ENCODE measurements at places on chromosomes 7 and 10.

- DNase-seq, result no peak
Observed at GRCh38 chr7:135659159-135659846, 3.0 kb upstream of the STMP1 start.

DNA sequence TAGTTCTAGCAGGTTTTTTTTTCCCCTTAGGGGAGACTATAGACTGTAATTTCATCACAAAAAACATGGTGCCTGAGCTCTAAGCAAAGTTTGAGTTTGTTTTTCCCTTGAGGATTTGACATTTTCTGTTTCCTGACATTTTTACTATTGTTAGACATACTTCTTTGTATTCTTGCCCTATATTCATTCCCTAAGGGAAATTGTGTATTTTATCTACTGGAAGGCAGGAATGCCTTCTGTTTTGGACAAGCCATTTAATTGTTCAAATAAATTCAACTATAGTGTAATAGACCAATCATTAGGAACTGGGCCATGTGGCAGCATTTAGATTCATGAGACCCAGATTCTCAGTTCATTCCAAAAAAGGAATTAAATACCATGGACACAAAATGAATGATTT, 335.0 kb downstream of the EXOC4 start:
- no peak for DNase-seq

DNA sequence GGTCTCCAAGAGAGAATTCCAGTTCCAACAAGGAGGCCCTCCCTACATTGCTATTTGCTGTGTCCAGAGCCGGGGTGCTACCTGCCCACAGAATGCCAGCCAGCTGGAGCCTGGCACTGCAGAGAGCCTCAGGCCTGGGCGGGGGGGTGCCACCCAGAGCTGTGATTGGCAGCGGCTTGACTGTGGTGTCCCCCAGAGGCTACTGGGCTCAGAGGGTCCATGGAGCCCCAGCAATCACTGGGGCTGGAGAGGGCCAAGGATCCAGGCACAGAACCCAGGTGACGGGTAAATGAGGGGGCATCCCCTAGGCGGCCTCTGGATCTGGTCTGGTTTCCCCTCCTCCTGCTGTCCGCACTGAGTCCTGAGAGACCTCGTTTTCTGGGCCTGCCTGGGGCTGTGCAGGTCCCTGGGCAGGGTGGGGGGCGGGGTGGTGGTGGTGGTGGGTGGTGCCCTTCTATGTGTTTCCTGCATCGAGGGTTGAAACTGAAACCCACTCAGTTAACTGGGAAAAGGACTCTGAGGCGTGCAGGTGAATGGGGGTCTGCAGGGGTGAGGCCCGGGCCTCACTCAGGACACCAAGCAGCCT, 12.6 kb downstream of the DPYSL4 start:
- DNase-seq, result no peak

- peak; percentile 75 for DNase-seq
Observed at GRCh38 chr10:70513848-70514309, 35.3 kb downstream of the PALD1 start.

DNA sequence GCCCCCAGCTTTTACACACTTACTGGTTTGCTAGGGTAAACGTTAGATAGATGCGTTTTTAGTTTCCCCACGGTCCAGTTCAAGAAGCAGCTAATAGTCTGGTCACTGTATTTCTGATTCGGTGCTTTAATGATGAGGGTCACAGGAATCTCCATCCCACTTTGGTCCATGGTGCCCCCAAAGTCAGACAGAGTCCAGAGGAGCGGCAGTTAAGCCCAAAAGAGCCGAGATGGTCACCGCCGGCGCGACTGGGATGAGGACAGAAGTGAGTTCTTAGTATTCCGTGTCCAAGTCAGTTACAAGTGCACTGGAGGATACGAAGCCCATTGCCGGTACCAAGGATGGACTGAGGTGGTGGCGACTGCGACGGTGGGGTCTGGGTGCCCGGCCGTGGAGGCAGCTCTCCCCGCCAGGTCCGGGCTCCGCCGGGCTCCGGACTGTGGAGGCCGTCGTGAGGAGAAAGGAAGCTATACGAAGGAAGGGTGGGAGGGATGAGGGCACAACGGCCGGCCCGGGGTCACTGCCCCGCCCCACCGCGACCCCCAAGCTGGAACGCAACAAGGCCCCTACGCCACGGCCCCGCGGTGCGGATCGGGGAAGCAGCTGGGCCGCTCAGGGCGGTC, 663 bp downstream of the HERPUD2 start:
- DNase-seq, result no peak

- no peak for DNase-seq
Observed at GRCh38 chr10:28587270-28587969, 54.5 kb downstream of the WAC start.

DNA sequence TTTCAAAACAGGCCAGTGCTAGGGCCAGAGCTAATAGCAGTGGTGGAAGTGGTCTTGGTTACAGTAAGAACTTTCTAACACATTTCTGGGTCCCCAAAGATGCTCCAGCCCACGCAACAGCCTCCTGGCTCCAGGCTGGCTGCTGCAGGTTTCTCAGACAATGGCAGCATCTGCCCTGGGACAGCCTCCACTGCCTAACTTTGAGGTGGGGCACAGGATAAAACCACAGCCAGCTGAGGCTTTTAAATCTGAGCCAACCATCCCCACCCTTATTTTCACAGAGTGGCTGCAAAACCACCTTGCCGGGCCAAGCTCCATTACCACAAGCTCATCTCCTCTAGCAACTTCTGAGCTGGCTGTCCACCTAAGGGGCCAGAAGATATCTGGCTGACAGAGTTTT, 84.8 kb downstream of the FAM53B start:
- no peak for DNase-seq

DNA sequence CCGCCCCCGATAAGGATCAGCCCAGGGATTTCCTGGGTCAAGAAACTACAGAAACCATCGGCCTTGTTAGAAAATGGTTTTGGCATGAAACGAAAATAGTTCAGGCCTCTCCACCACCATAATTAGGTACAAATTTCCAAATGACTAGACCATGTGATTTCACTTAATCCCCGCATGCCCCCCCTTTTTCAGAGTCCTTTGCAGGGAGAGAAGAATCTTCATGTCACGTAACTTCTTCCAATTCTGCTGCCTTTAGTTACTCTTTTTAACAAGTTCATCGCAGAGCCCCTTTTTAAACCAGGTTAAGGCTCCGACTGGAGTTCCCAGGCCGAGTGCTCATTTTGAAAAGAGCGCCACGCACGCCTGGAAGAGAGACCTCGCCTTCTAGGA, 3.4 kb downstream of the PDGFA start:
- DNase-seq, result no peak

DNA sequence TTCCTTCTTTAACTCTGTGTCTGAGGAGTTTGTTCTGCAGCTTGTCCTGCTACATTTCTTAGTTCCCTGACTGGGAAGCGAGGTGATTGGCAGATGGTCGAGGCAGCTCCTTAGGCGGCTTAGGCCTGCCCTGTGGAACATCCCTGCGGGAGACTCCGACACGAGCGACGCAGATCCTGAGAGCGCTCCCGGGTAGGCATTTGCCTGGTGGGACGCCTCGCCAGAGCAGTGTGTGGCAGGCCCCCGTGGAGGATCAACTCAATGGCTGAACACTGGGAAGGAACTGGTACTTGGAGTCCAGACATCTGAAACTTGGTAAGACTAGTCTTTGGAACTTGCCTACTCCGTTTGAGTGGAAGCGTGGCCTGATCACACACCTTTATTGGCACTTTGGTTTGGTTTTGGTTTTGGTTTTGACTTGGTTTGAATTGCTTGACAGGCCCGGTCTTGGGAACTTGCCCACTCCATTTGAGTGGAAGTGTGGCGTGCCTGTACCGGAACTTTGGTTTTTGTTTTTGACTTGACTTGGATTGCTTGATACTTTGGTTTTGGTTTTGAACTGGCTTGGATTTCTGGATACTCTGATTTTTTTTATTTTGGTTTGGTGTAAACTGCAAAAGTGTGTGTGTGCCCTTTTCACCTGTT, 42.6 kb downstream of the MAP3K8 start:
- DNase-seq, result no peak

DNA sequence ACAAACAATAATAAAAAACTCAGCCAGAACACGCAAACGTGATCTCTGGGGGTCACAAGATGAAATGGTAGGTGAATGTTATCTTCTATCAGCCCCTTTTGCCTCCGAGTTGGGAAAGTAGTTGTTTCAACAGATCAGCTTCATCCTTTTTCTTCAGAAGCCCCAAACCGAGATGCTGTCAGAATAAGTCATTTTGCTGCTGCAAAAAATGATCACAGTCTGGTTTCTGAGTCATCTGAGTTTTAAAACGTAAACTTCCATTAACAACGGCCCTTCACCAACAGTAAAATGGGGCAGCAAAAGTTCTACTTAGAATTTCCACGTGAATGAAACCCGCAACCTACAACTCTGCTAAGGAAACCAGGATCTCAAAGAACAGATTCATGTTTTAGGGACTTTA, 44.9 kb downstream of the JCAD start:
- DNase-seq, result no peak

GRCh38 chr7:74293577-74293908, 4.3 kb downstream of the CLIP2 start:
- DNase-seq, result no peak

DNA sequence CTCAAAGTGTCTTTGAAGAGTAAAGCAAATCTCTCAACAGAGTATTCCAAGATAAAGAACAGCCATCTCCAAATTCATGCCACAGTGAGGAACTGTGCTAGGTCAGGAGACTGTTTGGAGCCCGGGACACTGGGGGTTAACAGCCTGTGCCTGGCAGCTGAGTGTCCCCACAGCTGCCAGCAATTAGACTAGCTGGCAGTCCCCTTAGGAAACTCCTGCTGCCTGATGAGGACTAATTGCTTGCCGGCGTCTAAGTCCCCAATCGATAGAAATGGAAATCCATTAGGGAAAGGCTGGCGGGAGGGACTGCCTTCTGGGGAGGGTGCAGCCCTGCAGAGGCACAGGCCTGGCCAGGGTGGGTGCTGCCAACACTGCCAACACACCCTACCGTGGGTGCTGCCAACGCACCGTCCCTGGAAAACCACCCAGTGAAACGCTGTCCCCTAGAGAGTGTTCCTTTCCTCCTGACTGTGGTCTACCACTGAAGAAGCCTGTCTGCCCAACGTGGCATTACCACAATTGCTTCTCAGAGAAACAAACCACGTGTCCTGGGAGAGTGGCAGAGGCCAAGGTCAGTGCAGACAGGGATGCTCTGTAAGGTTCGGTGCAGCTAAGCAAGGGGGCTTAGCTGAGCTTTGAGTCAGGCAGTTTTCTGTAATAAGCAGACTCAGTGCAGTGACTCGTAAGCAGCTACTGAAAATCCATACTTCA, 60.8 kb downstream of the XRCC2 start:
- DNase-seq, result no peak

DNA sequence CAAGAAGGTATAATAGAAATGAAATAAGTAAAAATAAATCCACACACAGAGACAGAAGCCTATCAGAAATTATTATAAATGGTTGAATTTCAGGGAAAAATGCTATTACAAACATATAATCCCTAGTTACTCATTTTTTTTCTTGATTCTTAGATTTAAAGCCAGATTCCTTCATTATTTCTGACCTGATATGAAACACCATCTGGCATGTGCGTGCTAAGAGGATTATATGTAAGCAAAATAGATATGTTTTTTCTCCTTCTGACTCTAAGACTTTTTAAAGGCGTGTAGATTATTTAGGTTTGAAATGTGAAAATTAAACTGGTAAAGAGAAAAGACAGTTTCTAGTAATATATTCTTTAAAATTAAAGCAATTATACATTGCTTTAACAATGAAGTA, 236.7 kb upstream of the ETV1 start:
- DNase-seq, result no peak

DNA sequence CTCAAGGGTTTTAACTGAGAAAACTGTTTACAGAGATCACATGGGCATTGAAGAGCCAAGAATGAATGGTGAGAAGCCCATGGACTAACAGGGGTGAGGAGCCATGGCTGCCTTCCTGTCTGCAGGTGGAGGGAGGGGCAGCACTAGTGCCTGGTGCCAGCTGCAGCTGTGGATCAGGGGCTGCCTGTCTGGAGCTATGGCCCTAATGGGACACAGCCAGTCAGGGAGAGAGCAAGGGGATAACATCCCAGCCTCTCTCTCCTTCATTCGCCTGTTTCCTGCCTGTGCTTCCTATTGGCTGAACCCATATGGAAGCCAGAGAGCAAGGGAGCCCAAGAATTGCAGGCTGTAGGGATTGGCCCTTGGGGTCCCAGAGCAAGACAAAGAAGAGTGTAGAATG, 125.8 kb upstream of the GAD2 start:
- DNase-seq, result no peak

DNA sequence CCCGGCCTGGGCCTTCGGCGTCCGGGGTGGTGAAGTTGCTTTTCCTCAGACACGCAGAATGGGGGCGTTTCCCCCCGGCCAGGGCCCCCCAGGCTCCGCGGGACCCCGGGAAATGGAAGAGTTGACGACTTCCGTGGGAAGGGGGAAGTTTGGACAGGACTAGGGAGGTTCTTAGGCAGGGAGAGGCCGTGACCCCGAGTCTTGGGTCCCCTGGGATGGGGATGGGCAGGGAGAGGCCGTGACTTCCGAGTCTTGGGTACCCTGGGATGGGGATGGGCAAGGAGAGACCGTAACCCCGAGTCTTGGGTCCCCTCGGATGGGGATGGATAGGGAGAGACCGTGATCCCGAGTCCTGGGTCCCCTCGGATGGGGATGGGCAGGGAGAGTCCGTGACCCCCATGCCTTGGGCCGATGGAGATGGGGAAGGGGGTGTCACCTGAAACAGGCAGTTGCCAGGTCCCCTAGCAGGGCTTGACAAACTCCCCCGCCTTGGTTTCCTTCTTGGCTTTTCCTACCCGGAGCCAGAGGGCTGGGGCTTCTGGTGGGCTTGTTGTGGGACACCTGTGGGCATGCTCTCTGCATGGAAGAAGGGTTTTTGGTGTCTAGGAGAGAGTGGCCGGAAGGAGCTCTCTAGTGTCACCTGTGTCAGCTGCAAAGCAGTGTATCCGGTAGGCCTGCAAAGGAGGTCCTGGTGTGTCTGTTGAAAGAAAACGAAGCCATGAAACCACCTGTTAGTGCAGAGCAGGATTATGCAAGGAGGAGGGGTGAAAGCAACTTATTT, 1.1 kb downstream of the TRRAP start:
- peak; percentile 62 for DNase-seq

- no peak for DNase-seq
Observed at GRCh38 chr10:49129376-49129775, 4.4 kb downstream of the FAM170B start.

DNA sequence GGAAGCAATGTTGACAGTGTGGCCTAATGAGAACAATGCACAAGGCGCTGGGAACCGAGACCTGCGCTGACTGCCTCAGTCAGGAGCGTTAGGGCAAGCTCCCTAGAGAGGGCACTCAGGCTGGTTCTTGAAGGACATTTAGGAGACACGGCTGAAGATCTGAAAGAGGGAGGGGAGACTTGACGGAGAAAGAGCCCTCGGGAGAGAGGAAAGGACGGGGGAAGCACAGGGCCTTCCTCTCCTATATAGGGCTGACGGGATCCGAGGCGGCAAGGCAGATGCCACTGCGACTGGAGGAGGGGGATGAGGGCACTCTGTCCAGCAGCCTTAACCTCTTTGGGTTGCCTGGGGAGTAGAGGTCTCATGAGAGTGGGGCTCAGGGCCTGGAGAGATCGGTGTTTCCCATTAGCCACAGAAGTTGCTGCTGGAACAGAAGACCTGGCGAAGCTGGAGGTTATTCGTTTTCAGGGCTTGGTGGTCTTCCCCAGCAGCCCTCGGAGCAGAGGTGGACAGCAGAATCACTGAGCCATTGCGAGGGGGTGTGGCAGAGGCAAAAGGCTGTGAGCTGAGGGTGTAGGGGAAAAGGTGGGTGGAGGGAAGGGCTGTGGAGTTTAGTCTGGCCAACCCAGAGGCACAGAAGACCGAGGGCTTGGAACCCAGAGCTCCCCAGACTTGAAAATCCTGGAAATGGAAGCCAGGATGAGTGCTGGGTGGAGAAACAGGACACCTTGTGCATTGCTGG, 36.0 kb downstream of the CLEC2L start:
- no peak for DNase-seq
